Activated CD8-positive, alpha-beta memory T cell treated with anti-CD3 and anti-CD28 coated beads for 4 hours (primary cell): ENCODE measurements at places on chromosomes 12 and 14.

GRCh38 chr12:68792952-68793351 lies 15.0 kb upstream of the MDM2 start:
- DNase-seq = no peak

- no peak for DNase-seq
Observed at GRCh38 chr12:100141666-100141997, 1.0 kb downstream of the BLTP3B start.

- peak; percentile 61 for DNase-seq
Observed at GRCh38 chr14:69726761-69727511, 40.0 kb upstream of the SRSF5 start.

DNA sequence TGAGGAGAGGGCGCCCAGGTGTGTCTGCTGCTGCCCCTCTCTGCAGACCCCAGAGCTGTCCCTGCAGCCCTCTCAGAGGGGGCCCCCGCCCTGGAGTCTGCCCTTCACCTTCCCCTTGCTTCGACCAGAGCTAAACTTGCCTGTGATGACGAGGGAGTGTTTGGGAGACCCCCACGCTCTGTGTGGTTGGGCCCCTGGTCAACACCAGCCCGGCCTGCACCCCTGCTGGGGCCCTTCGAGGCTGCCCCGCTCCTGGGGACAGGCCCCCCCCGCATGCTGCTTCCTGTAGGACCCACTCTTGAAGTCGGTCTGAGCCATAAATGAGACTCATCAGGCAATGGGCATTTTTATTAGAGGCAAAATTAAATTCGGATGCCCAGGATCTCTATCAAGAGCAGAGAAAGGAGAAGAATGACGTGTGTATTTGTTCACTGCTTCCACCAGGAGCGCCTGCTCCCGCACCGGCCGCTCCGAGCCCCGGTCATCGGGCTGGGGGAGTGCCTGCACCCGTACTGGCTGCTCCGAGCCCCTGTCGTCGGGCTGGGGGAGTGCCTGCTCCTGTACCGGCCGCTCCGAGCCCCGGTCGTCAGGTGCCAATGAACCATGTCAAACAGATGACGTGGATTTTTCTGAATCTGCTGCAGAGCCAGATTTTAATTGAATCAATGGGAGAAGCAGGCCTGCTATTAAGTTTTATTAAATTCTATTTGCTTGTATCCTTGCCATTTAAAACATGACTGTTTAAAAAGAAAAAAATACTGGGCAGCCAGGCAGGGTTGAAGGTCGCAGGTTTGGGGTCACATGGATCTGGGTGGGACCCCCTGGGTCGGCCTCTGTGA lies 47.7 kb downstream of the NOC4L start:
- no peak for DNase-seq

- DNase-seq = no peak
Observed at GRCh38 chr12:89946518-89947135, 238.0 kb upstream of the ATP2B1 start.

- peak; percentile 7 for DNase-seq
Observed at GRCh38 chr12:90253674-90254181, 545.1 kb upstream of the ATP2B1 start.
